ENCODE measurements at places on chromosomes 4 and X. TPM values are rescaled to one million over a fixed set of nuclear protein-coding genes. Genes with fewer than 3 reads are reported as not detected.
A peak's percentile ranks its signal among the peaks of the same experiment; 100 is the strongest.

GRCh38 chr4:110042545-110043517 is 130.1 kb downstream of the EGF start:
- H3K4me3 ChIP-seq = no peak overlapping the region
- H3K36me3 ChIP-seq = no peaks in the 10 kb centered on the region
- peaks cover 7% of the 10 kb centered on the region for H3K4me1 ChIP-seq
- peaks cover 17% of the 10 kb centered on the region for H3K27me3 ChIP-seq
- no peak overlapping the region for H3K27ac ChIP-seq
- no peak for DNase-seq

DNA sequence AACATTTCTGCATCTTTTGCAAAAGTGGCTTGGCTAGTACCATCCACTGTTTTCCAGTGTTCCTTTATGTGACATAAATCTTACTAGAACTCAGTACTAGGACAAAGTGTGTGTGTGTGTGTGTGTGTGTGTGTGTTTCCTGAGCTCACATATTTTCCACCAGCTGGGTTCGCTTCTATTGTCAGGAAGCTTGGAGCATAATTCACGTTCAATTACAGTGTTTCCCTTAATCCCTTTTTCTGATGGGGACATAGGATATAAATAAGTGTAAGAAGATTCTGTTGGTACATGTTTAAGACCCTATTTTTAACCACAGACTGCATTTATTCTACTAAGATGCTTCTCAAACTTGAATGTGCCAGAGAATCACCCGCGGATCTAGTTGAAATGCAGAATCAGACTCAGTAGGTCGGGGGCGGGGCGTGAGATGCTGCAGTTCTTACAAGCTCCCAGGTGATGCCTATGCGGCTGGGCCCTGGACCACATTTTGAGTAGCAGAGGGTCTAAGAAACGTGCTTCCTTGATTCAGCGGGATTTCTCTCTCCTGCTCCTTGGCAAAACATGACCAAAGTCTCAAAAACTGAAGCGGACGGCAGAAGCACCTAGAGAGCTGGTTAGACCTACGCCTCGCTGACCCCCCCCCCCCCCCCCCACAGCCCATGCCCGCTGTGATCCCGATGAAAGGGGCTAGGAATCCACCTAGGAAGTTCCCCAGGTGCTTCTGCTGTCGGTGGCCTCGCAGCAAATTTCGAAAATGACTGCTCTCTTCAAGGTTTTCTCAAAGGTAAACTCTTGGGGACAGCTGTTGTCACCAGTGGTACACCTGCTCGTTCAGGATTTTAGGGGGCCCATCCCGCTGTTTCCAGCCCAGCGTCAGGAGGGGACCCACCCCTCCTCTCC is 797 bp downstream of the CD99L2 start:
- no peaks in the 10 kb centered on the region for H3K36me3 ChIP-seq
- H3K27me3 ChIP-seq = no peaks in the 10 kb centered on the region
- DNase-seq = peak; percentile 19
- H3K4me3 ChIP-seq = peak overlapping the region; percentile 85
- H3K27ac ChIP-seq = peak overlapping the region; percentile 21
- no peaks in the 10 kb centered on the region for H3K4me1 ChIP-seq

- peaks cover 23% of the 10 kb centered on the region for H3K4me1 ChIP-seq
- H3K27me3 ChIP-seq = no peaks in the 10 kb centered on the region
- H3K36me3 ChIP-seq = no peaks in the 10 kb centered on the region
- peak overlapping the region; percentile 87 for H3K27ac ChIP-seq
- peak overlapping the region; percentile 92 for H3K4me3 ChIP-seq
- no peak for DNase-seq
Observed at GRCh38 chrX:124347242-124347641, 879 bp downstream of the SH2D1A start.

GRCh38 chr4:84239278-84239845 is 259.7 kb downstream of the NKX6-1 start:
- H3K4me3 ChIP-seq = no peak overlapping the region
- H3K4me1 ChIP-seq = no peaks in the 10 kb centered on the region
- H3K27ac ChIP-seq = no peak overlapping the region
- H3K27me3 ChIP-seq = no peaks in the 10 kb centered on the region
- no peaks in the 10 kb centered on the region for H3K36me3 ChIP-seq

DNA sequence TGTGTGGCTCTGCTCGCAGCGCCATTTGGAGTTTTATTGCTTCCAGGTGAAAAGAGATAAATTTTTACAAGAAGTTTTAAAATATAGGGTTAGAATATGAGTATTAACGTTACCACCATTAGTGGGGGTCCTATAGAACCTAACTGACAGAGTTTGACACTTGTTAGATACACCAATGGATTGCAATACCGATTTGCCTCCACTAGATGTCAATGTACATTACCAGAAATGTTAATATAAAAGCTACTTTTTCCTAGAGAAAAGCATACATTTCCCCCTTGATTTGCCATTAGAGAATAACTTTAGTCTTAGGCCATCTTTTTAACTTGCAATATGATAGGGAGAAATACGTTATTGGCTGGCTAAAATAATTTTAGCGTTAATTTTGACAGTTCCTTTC is 108.4 kb downstream of the LINC00632 start:
- H3K36me3 ChIP-seq = no peaks in the 10 kb centered on the region
- H3K27me3 ChIP-seq = no peaks in the 10 kb centered on the region
- no peak for DNase-seq
- no peak overlapping the region for H3K27ac ChIP-seq
- no peak overlapping the region for H3K4me3 ChIP-seq

DNA sequence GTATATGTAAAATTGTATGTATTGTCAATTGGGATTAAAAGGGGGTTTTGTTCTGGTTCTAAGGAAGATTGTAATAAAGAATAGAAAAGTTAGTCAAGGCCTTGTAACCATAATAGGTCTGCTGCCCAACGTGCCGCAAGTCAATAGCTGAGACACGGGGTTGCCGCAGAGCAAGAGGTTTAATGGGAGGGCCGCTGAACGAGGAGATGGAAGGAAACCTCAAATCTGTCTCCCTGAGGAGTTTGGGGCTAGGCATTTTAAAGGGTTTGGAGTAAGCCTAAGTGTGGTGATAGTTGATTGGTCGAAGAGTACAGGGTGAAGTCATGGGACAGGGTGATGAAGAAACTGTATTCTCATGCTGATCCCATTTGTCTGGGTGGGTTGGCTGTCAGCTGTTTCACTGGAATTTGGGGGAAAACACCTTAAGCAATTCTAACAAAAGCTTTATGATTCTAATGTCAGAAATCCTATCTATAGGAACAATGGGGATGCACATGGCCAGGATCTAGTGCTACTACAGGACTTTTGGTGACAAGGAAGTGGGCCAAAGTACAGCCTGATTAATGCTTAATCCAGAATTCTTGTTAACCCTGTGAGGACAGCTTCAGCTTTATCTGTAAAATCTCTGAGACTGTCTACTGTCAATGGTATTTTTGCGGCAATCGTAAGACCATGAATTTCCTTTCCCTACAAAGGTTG is 86.9 kb downstream of the RELL1 start:
- no peak overlapping the region for H3K27ac ChIP-seq
- no peak for DNase-seq
- no peak overlapping the region for H3K4me3 ChIP-seq

DNA sequence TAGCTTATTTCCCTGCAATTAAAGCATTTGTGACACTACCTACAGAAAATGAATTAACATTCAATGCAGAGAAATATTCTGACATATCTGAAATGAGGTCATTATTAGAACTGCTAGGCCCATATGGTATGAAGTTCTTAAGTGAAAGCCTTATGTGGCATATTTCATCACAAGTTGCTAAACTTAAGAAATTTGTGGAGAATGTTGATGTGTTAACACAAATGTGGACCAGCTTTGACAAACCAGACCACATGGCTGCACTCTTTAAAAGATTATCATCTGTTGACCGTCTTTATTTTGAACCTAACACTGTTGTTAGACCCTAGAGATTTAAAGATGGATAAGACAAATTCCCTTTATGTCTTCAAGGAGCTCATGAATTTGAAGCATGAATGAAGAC is 1024.1 kb downstream of the RPA4 start:
- no peak overlapping the region for H3K4me3 ChIP-seq
- no peak overlapping the region for H3K27ac ChIP-seq
- no peaks in the 10 kb centered on the region for H3K36me3 ChIP-seq
- H3K27me3 ChIP-seq = no peaks in the 10 kb centered on the region
- H3K4me1 ChIP-seq = no peaks in the 10 kb centered on the region

DNA sequence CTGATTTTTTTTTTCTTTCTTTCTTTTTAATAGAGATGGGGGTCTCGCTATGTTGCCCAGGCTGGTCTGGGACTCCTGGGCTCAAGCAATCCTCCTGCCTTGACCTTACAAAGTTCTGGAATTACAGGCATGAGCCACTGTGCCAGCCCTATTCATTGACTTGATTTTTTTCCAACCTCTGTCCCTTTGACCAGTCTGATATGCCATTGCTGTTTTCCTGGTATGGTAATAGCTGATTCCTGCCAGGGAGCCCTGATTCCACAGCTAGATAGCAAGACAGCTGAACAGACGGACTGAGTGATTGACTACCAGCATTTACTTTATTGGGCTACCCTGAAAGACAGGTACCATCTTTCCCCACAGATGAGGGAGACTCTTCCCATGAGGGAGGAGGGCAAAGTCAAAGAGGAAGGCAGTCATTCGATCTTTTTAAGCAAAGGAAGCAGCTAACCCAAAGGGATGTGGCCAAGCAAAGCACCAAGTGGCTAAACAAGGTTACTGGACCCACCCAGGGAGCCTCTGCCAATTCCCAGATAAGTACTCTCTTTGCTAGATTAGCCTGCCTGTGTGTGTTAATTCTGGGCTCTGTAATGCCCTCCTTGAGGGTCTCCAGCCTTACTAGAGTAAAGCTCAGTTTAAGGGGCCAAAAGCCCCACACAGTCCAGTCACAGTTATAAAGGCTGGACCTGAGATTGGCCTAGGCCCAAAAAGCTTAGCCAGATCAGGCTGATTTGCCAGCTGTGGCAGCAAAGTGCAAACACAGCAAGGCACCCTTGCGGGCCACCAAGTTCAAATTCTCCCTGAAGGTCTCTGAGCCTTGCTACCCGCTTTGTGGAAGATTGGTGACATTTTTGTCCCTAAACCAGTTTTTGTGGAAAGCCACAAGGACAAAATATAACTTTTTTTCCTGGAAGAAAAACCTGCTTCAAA is 192.4 kb upstream of the GPC4 start:
- DNase-seq = no peak
- peaks cover 10% of the 10 kb centered on the region for H3K27me3 ChIP-seq
- H3K4me3 ChIP-seq = no peak overlapping the region
- peaks cover 2% of the 10 kb centered on the region for H3K4me1 ChIP-seq
- H3K36me3 ChIP-seq = no peaks in the 10 kb centered on the region

DNA sequence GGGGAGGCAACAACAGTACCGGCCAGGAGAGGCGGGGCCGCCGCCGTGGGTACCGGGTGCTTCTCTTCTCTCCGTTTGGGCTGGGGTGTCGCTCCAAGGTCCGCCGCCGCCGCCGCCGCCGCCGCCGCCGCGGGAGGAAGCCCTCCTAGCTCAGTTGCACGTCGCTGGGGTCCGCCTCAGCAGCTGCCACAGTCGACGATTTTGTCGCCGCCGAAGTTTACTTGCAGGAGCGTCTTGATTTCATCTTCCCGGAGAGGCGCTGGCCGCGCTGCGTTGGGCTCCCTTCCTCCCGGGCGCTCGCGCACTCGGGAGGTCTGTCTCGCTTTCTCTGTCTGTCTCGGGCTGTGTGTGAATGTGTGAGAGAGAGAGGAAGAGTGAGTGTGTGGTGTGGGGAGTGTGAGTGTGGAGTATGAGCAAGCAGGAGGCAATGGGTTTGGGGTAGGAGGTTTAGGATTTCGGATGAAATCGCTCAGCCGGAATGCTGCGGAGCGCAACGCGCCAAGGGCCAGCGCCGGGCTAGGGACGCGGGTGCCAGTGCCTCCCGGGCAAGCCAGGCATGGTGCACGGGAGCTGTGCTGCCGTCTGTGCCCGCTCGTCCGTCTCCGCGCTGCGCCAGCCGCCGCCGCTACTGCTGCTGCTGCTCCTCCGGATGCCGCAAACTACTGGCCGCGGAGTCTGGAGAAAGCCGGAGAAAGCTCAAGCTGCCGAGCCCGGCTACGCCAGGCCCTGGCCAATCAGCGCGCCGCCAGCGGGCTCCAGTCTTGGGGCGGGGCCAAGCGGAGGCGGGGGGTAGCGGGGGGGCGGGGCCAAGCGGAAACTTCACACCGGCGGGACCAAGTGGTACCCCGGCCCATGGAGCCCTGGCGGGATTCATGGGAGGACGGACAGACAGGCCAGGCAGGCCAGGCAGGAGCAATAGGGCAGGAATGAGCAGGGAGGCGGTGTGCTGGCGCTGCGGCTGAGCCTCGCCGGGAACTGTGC is at the start of gene PCDH19:
Gene PCDH19, minus strand, starts transcription at position 664 of the 981 bp plus-strand sequence. CDS start 1,676 bp downstream, outside the sequence.
- no peak for DNase-seq
- peaks cover 50% of the 10 kb centered on the region for H3K27me3 ChIP-seq
- H3K36me3 ChIP-seq = peaks cover 5% of the 10 kb centered on the region
- H3K27ac ChIP-seq = peak within 1 kb of the TSS; percentile 57
- peaks cover 6% of the 10 kb centered on the region for H3K4me1 ChIP-seq

GRCh38 chrX:21800344-21800770 is 39.1 kb upstream of the MBTPS2 start:
- no peaks in the 10 kb centered on the region for H3K4me1 ChIP-seq
- DNase-seq = no peak
- H3K36me3 ChIP-seq = no peaks in the 10 kb centered on the region
- peaks cover 5% of the 10 kb centered on the region for H3K27me3 ChIP-seq
- H3K27ac ChIP-seq = no peak overlapping the region

GRCh38 chrX:108224727-108225621 is 133.4 kb downstream of the ATG4A start:
- H3K27me3 ChIP-seq = no peaks in the 10 kb centered on the region
- peak overlapping the region; percentile 47 for H3K4me3 ChIP-seq
- peaks cover 3% of the 10 kb centered on the region for H3K4me1 ChIP-seq
- no peak for DNase-seq

DNA sequence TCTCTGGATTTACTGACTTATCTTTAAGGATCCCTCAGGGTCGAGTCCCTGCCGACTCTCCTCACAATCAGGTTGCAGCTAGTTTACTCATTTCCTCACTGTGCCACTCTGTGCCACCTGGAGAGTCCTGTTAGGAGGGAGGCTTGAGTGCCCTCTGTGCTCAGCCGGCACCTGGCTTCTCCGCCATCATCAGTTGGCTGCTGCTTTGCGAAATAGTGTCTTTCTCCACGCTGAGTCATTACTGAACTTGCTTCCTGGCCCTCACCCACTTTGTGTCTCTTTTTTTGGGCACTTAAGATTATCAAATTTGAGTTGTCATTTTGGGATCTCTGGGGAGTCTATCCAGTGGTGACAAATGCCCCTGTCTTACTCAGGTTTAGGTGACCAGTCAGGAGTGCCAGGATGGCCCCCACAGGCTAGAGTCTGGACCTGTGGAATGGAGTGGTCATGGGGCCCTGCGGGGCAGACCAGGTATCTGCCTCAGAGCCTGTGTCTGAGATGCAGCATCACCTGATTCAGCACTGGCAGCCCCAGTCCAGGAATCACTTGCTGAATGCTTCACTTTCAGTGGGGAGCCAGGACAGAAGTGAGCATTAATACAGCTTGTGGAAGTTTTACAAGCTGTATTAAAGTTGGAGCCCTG is 37.7 kb downstream of the JADE1 start:
- peaks cover 13% of the 10 kb centered on the region for H3K36me3 ChIP-seq
- H3K4me3 ChIP-seq = no peak overlapping the region
- peaks cover 25% of the 10 kb centered on the region for H3K4me1 ChIP-seq
- peak overlapping the region; percentile 47 for H3K27ac ChIP-seq
- DNase-seq = no peak
- no peaks in the 10 kb centered on the region for H3K27me3 ChIP-seq

- DNase-seq = no peak
- no peaks in the 10 kb centered on the region for H3K27me3 ChIP-seq
- no peak overlapping the region for H3K4me3 ChIP-seq
Observed at GRCh38 chr4:151659601-151660364, 101.0 kb downstream of the GATB start.

The DSPP gene
- not detected for total RNA-seq

The CENPVL2 gene
- not detected for total RNA-seq

The WDR1 gene
- 268 TPM for total RNA-seq

The CFAP299 gene
- not detected for total RNA-seq

The DAPP1 gene
- total RNA-seq = 24.5 TPM

The TMPRSS11D gene
- total RNA-seq = not detected

The GC gene
- total RNA-seq = not detected

The SH3RF1 gene
- total RNA-seq = 0.16 TPM

All from T-helper 17 cell (primary cell).